ENCODE measurements at places on chromosomes 2 and 18.

DNA sequence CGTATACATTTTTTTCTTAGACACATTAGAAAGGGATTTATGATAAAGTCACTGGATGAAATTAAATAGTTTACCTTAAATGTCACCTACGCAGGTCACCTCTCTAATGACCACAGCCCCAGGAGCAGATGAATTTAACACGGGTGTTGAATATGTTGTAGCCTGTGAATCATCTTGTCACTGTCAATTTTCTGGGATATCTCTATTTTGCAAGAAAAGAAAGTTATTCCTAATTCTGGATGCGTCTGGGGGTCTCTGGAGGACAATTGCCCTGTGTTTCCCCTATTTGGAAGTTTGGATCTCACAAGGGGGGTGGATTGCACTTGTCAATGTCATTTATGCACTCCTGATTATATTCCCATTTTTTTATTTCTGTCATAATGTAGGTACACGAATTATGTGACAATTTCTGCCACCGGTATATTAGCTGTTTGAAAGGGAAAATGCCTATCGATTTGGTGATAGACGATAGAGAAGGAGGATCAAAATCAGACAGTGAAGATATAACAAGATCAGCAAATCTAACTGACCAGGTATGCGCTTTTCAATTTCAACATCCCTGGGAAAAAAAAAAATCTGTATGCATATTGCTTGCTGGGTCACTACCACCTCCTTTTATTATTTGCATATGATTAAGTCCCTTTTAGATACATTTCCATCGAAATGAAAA is 7.7 kb downstream of the MEIS1 start:
- DNase-seq = no peak

DNA sequence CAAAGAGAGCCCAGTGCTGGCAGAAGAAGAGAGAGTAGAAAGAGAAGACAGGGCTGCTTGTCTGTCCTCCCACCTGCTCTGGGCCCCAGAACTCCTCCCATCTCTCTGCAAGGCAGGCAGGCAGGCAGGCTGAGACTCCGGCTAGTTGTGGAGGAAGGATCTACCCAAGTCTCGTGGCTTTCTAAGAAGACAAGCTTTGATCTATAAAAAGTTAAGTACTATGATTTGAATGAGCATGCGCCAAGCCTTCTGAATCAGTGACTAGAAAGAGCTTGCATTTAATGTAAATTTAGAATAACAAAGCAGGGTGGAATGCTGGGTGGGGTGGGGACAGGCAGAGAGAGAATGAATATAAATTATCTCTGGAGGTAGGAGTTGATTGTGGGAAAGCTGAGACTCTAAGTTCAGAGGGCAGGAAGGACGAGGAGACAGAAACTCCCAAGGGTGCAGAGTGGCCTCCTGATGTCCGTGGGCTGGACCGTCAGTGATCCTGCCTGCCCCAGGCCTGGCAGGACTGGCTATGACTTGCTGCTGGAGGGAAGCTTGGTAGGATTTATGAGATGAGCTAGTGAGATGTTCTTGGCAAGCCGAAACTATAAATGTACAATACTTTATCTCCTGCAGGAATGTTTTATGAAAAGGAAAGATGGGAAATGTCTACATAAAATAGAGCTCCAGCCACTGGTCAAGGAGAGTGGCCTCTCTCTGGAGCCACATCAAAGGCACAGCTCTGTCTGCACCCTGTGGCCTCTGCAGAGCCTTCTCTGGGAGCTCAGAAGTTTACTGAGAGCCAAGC is 447.5 kb downstream of the TNS1 start:
- no peak for DNase-seq

DNA sequence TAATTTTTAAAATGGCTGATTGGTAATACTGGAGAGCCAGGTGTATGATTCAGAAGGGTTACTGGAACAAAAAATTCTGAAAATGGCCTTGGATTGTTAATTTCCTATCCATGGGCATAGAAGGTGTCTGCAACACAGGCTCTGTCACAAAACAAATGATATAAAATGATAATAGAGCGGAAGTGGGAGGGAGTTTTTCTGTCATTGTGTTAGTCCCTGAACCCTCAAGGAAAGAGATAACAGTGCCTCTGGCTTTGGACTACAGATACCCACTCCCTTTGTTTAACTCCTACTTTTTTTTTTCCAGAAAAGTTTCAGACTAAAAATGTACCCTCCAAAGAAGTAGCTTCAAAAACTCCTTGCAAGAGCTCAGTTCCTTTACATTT is 28.0 kb upstream of the YES1 start:
- no peak for DNase-seq

DNA sequence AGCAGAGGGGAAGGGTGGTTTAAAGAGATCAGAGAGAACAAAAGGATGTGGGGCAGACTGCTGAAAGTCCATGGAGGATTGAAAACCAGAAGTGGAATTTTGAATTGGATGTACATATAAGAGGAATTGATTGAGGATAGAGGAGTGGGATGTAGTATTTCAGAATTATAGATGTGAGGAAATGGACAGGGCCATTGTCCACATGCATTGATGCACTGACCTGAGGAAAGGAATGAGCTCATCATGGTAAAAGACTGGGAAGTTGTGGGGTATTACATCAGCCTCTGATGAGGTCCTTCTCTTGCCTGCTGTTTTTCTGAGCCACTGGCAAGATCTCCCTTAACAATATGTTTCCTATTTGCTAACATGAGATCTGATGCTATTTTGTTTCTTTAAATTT is 365.7 kb upstream of the FANCL start:
- DNase-seq = no peak

DNA sequence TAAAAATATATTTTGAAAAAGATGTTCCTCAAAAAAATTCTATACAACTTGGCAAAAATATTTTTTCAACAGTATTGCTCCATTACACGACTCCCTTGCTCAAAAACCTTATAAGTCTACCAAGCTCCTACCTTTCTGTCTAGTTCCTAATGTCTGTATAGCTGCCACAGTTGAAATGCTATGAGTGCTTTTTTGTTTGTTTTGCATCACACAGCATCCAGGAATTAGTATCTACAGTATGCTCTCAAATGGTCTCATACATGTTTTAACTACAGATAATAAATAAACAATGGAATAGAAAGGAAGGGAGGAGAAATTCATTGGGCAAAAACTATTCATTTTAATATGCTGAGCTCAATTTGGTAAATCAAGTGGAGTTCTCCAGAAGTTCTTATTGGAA is 17.3 kb downstream of the ACADL start:
- no peak for DNase-seq

DNA sequence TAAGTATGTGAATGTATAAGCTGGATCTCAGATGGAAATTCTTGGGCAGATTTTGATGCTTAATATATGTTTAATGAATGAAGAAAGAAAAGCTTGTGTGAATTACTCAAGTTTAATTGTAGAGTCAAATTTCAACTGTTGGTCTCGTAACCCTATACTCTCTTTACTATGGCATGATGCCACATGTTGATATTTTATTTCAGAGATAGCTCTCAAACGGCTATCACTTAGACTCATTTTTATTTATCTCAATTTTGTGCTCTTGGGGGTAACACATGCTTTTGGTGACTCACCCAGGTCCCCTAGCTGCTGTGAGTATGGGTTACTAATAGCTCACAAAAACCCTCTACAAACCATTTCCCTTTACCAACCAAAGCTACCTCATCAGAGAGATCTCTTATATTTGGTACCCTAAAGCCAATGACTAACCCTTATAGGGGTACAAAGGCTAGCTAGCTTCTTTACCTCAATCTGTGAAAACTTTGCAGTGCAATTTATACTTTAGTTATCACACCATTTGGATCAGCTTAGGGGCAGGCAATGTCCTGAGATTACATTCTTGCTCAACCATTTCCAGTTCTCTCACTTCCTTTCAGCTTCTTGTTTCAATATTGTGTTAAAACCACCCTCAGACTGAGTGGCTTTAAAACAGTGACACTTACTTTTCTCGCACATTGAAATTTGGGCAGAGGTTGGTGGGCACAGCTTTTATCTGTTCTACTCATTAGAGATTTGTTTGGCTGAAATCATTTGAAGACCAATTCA is 240.3 kb downstream of the CDH7 start:
- DNase-seq = no peak

DNA sequence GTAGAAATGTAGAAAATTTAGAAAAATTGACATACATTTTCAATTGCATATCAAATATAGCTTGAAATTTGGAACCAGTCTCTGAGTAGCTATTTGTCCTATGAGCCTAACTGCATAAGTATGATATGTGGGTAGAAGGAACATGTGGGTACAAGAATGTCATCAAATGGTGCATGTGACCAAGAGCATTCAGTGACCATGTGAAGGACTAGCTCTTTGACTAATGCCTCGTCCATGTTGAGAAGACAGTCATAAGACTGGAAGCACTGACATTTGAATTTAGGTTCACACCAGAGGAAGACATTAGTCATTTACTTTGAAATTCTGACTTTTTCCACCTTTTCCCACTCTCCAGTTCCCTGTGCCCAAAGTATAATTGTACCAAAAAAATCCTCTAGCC is 12.6 kb downstream of the MRPL44 start:
- DNase-seq = no peak

DNA sequence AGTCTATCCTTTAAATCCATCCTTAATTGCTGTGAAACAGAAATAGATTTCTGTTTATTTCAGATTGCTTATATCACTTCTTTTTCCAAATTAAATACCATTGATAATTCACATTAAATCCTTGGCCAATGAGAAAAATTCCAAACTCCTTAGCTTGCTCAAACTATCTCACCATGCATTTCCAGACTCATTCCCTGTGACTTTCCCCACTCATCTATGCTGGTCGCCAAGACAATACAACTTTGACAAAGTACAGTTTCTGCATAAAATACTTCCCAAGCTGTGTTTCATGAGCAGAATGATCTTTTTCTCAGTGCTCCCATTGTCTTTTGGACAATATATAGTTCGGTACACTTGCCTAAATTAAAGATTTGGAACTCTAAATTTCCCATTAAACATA is 575.6 kb downstream of the CPS1 start:
- DNase-seq = no peak

- no peak for DNase-seq
Observed at GRCh38 chr2:62215306-62216064, 19.6 kb downstream of the B3GNT2 start.

- no peak for DNase-seq
Observed at GRCh38 chr2:9030841-9031240, 27.4 kb upstream of the MBOAT2 start.

- no peak for DNase-seq
Observed at GRCh38 chr2:80560326-80560725, 255.8 kb upstream of the LRRTM1 start.

- no peak for DNase-seq
Observed at GRCh38 chr18:77071061-77071460, 61.5 kb downstream of the MBP start.

- DNase-seq = no peak
Observed at GRCh38 chr2:127953849-127954248, 68.1 kb upstream of the AMMECR1L start.

- no peak for DNase-seq
Observed at GRCh38 chr2:82120115-82120514, 1815.6 kb upstream of the LRRTM1 start.

DNA sequence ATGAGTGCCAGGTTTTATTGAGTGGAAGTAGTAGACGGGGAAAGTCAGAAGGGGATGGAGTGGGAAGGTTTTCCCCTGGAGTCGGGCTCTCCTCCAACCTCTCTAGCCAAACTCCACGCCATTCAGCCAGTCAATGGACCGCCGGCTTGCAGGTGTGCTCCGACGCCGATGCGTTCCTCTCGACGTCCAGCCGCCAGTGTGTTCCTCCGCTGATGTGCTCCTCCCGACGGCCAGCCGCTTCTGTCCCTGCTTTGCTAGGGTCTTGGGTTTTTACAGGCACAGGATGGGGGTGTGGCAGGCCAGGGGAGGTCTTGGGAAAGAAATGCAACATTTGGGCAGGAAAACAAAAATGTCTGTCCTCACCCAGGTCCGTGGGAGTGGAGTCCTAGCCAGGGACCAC is 94.3 kb upstream of the TEX51 start:
- no peak for DNase-seq

DNA sequence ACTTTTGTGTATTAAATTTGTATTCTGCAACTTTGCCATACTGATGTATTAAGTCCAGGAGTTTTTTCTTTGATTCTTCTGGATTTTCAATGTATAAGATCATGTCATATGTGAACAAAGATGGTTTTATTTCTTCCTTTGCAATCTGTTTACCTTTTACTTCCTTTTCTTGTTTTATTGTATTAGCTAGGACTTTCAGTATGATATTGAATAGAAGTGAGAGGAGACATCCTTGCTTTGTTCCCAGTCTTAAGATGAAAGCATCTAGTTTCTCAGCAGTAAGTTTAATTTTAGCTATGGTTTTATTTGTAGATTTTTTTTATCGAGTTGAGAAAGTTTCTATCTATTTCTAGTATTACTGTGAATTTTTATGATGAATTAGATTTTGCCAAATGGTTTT is 25.5 kb downstream of the VRK2 start:
- DNase-seq = no peak

GRCh38 chr2:212441141-212441540 is 97.5 kb downstream of the ERBB4 start:
- DNase-seq = no peak

DNA sequence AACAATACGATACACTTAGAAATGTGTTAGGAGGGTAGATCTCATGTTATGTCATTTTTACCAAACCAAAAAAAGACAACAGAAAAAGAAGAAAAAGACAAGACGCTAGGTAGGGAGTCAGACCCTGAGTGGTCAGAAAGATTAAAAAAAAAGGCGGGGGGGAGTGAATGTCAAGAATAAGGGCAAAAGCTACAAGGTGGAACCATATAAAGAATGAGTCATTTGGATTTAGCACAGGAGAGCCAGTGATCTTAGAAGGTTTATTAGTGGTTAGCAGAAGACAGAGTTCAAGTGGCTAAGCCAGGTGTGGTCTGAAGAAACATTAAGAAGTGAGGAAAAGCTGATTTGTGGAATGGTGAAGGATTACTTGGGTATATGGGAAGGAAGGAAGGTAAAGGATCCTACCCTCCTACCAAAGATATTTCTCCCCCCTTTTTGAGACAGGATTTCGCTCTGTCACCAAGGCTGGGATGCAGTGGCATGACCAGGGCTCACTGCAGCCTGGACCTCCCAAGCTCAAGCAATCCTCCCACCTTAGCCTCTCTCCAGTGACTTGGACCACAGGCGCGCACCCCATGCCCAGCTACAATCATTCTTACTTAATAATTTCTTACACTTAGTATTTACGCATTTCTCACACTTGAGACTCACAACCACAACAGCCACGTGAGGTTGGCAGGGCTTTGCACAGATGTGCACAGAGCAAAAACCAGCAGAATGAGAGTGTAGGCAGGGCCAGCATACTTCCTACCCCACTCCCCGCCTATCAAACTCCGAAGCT is 2.6 kb downstream of the DSC2 start:
- DNase-seq = no peak

DNA sequence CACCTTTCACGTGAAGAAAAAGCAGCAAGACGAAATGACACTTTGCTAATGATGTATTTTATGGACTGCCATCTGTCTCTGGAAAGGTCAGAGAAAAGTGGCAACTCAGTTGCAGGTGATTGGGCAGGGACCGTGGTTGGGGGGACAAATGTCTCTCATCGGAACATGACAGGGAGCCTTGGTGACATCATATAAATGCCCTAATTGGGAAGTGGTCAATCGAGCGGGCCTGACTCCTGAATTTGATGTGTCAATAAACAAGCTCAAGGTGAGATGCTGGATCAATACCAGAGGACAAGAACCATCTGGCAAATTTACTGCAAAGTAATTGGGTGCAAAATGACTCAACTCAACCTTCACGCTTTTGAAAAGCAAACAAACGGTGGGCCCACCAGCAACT is 151.9 kb upstream of the SKOR2 start:
- DNase-seq = no peak
